ENCODE measurements at places on chromosomes 16 and 17.

DNA sequence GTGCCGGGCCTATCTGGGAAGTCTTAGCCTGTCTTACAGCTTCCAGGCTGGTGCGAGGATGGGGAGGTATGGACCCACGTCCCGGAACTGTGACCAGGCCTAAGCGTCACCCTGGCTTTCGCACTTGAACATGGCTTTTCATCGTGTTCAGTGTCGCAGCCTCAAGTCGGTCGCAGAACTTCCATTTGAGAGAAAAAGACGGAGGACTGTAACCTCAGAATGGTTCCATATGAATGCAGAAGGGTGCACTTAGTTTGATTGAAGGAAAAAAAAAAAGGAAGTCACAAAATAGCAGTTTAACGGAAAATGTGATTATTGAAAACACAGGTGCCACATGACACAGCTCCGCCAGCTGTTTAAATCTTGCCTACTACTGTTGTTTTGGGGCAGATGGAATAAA lies 30.2 kb upstream of the JPT2 start:
- peaks cover 25% of the 10 kb centered on the region for H3K36me3 ChIP-seq
- H3K27me3 ChIP-seq: no peaks in the 10 kb centered on the region
- H3K4me3 ChIP-seq: no peak overlapping the region
- H3K27ac ChIP-seq: peak overlapping the region; percentile 55
- DNase-seq: no peak
- H3K4me1 ChIP-seq: peaks cover 22% of the 10 kb centered on the region

- no peak for DNase-seq
- H3K27me3 ChIP-seq: peaks cover 1% of the 10 kb centered on the region
- no peak overlapping the region for H3K4me3 ChIP-seq
- H3K4me1 ChIP-seq: no peaks in the 10 kb centered on the region
- no peaks in the 10 kb centered on the region for H3K36me3 ChIP-seq
- H3K27ac ChIP-seq: no peak overlapping the region
Measured at GRCh38 chr17:6088141-6088540, 18.0 kb downstream of the WSCD1 start.

GRCh38 chr17:3890082-3890877 lies 2.6 kb downstream of the CAMKK1 start:
- DNase-seq: peak; percentile 43
- H3K4me1 ChIP-seq: peaks cover 50% of the 10 kb centered on the region
- H3K4me3 ChIP-seq: no peak overlapping the region
- no peak overlapping the region for H3K27ac ChIP-seq

DNA sequence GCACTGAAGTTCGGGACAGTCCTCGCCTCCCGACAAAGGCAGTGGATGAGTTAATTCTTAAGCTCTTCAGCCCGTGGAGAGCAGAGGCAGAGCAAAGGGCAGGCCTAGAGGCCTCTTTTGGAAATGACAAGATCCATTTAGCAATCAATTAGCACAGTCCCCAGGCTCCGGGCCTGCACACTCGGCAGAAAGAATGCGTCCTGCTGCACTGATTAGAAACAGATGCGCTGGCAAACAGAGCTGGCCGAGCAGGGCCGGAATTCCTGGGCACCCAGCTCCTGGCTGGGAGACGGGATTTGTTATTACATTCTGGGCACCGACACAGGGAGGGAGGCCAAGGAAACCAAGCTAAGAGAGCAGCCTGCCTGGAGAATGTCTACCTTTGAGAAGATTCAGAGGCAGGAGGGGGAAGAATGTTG lies 162.9 kb downstream of the COPRS start:
- H3K27ac ChIP-seq: no peak overlapping the region
- no peaks in the 10 kb centered on the region for H3K36me3 ChIP-seq
- DNase-seq: no peak
- no peak overlapping the region for H3K4me3 ChIP-seq

- H3K27ac ChIP-seq: no peak overlapping the region
- H3K36me3 ChIP-seq: no peaks in the 10 kb centered on the region
- no peak for DNase-seq
- no peak overlapping the region for H3K4me3 ChIP-seq
- H3K27me3 ChIP-seq: no peaks in the 10 kb centered on the region
Measured at GRCh38 chr17:73465953-73466230, 154.1 kb upstream of the CDC42EP4 start.

GRCh38 chr16:27514806-27515205 lies 34.9 kb downstream of the GTF3C1 start:
- no peaks in the 10 kb centered on the region for H3K27me3 ChIP-seq
- no peaks in the 10 kb centered on the region for H3K36me3 ChIP-seq
- no peak overlapping the region for H3K4me3 ChIP-seq
- no peak overlapping the region for H3K27ac ChIP-seq
- no peaks in the 10 kb centered on the region for H3K4me1 ChIP-seq

DNA sequence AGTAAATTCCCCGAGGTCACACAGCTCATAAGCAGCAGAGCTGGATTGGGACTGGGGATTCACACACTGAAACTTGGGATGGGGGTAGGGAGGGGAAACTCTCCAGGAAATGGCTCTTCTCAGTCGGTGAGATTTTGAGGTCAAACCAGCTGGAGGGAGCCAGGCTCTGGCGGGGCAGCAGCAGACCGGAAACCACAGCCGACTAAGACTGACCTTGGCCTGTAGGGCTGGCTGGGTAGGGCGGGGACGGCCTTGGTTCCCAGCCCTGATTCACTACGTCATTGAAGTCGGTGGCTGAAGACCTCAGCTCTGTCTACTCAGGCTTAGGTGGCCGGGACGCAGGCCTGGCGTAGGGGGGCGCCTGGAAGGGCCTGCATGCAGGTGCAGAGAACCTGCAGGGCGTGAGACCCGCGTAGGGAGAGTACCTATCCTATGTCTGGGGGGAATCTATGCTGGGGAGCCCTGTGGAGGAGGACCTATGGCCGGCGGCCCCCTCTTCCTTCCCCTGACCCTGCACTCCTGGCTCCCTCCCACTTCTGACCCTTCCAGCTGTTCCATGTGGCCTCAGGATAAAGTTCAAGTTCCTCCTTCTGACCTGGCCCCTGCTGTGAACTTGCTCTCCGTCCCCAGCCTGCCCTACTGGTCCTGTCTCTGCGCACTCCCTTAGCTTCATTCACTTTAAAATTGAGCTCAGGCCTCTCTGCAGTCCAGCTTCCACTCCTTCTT lies 11.9 kb upstream of the SLC4A1 start:
- no peak overlapping the region for H3K27ac ChIP-seq
- peaks cover 11% of the 10 kb centered on the region for H3K4me1 ChIP-seq
- peaks cover 5% of the 10 kb centered on the region for H3K27me3 ChIP-seq
- peak; percentile 41 for DNase-seq
- H3K36me3 ChIP-seq: no peaks in the 10 kb centered on the region

DNA sequence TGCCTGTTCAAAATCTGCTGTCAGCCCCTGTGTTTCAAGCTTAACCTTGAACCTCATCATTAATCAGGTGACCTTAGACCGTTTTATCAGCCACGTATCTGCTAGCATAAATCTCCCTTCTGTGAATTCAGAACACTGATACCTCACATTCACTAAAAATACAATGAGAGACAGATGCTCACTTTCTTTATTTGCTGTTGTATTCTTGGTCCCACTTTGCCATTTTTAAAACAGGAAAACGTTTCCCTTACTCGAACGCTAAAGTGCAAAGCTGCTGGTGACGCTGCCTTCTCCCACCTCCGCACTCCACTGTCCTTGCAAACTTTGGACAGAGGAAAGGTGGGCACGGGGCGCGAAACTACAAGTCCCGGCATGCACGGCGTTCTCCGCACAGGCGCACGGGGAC lies 220 bp upstream of the ARHGAP44 start:
- peaks cover 6% of the 10 kb centered on the region for H3K4me1 ChIP-seq
- H3K27ac ChIP-seq: no peak overlapping the region
- peaks cover 23% of the 10 kb centered on the region for H3K27me3 ChIP-seq

DNA sequence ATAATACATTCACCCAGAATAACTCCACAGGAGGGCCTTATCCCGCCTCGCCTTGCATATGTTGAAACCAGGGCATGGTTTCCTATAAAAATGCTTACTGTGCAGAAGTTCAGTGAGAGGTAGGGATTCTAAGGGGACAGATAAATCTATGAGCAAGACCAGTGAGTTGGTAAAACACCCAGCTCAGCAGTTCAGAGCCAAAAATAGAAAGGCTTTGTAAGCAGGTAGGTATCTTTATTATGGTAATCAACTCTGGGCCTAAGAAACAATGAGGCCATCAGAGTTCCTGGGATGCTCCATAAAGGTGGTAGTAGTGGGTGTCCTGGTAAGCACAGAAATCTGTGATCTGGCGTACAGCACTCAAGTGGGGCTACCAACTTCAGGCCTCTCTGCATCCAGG lies 549.4 kb upstream of the CDH5 start:
- no peaks in the 10 kb centered on the region for H3K36me3 ChIP-seq
- H3K27ac ChIP-seq: no peak overlapping the region
- no peaks in the 10 kb centered on the region for H3K4me1 ChIP-seq
- H3K4me3 ChIP-seq: no peak overlapping the region

GRCh38 chr17:27776882-27777624 lies 23.3 kb downstream of the NOS2 start:
- no peaks in the 10 kb centered on the region for H3K27me3 ChIP-seq
- no peaks in the 10 kb centered on the region for H3K36me3 ChIP-seq

GRCh38 chr17:27946513-27946912 lies 53.3 kb upstream of the LYRM9 start:
- DNase-seq: no peak
- no peak overlapping the region for H3K4me3 ChIP-seq
- H3K36me3 ChIP-seq: no peaks in the 10 kb centered on the region
- no peak overlapping the region for H3K27ac ChIP-seq

DNA sequence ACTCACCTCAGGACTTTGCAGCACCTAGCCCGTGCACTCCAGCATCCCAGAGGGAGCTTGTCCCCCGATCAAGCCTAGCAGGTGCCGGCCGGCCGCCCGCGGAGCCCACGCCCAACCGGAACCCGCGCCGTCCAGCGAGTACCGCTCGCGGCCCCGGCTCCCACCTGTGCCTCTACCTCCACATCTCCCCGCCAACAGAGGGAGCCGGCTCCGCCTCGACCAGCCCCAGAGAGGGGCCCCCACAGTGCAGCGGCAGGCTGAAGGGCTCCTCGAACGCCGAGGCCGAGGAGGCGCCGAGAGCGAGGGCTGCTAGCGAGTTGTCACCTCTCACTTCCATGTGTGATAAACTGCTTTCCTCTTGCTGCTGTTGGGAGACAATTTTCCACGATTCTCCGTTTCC lies 41.1 kb upstream of the DHRS7B start:
- no peaks in the 10 kb centered on the region for H3K36me3 ChIP-seq
- no peak overlapping the region for H3K27ac ChIP-seq
- no peak overlapping the region for H3K4me3 ChIP-seq
- H3K27me3 ChIP-seq: no peaks in the 10 kb centered on the region

DNA sequence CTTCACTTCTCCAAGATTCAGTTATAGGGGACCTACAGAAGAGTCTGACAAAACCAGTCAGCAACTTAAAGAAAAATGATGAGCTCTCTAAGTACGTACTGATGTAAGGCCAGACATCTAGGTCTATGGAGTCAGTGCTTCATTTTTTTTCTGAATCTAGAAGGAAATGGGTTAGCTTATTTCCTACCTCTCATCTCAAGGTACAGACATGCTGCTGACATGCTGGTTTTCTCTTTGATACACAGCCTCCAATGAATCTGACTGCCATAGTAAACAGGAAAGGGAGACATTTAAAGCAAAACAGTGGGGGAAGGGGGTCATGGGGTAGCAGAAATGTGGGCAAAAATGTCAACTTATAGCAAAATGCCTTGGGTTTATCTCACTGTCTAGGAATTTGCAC lies 16.4 kb downstream of the CDR2 start:
- peak overlapping the region; percentile 98 for H3K27ac ChIP-seq
- H3K27me3 ChIP-seq: no peaks in the 10 kb centered on the region
- H3K4me1 ChIP-seq: peaks cover 87% of the 10 kb centered on the region
- peak overlapping the region; percentile 76 for H3K4me3 ChIP-seq

DNA sequence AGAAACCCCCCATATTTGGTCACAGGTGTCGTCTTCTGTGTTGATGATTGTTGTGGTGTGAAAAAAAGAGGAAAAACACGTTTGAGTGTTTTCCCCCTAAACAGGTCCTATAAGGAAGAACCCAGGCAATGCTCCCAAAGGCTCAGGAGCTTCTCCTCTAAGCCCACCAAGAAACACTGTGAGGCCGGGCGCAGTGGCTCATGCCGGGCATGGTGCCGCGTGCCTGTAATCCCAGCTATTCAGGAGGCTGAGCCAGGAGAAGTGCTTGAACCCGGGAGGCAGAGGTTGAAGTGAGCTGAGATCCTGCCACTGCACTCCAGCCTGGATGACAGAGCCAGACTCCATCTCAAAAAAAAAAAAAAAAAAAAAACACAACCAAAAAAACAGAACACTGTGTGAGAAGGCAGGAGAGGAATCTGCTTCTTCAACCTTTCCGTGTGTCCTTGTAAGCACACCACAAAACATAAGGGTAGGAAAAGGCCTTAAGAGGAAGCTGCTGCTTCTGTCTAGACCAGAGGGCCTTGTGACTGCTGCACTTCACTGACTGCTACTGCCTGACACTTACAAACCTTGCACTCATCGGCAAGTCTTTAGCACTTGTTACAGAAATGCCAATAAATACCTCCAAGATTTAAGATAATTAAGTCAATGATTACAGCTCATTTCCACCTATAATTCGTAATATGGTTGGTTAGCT lies 9.3 kb downstream of the JPT1 start:
- peaks cover 14% of the 10 kb centered on the region for H3K4me1 ChIP-seq
- DNase-seq: no peak
- H3K27me3 ChIP-seq: no peaks in the 10 kb centered on the region
- H3K36me3 ChIP-seq: peaks cover 40% of the 10 kb centered on the region

DNA sequence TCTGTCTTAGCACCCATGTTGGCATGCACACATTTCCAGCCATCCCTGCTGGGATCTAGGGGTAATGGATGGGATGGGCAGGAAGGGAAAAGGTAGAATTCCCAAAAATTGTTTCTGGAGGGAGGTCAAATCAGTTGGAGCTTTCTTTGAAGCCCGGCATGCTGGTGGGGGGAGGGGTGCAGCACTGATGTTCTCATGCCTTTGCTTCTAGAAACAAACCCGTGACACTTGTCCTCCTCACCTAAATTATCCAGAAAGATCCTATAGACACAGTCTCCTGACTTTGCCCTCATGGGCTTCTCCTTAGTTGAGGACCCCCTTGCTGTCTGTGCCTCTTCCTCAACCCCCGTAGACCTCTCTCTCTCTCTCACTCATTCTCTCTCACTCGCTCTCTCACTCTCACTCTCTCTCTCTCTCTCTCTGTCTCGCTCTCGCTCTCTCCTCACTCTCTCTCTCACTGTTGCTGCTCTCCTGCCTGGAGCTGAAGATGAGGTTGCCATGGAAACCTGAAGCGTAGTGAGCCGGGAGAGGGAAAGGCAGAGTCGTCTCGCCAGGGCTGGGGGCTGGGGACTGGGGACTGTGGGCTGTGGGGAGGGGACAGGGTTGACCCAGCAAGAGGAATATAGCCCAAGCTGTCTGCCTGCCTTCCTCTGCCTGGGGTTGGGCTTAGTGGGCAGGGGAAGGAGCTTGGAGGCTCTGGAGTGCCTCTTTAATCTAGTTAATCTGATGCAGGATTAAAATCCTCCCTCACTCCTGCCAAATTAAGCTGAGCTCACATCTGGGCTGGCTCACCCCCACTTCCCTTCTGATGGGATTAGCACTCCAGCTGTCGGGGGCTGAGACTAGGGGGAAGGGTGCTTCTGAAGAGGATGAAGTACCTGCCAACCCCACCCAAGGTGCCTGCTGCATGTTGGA lies 16.1 kb downstream of the LASP1 start:
- no peaks in the 10 kb centered on the region for H3K27me3 ChIP-seq
- peak overlapping the region; percentile 24 for H3K4me3 ChIP-seq
- peak overlapping the region; percentile 17 for H3K27ac ChIP-seq
- peaks cover 89% of the 10 kb centered on the region for H3K4me1 ChIP-seq
- H3K36me3 ChIP-seq: peaks cover 24% of the 10 kb centered on the region
- DNase-seq: no peak

- peaks cover 4% of the 10 kb centered on the region for H3K36me3 ChIP-seq
- no peak for DNase-seq
- H3K27me3 ChIP-seq: no peaks in the 10 kb centered on the region
- peaks cover 45% of the 10 kb centered on the region for H3K4me1 ChIP-seq
Measured at GRCh38 chr17:75129576-75129975, 2.0 kb downstream of the NT5C start.
